ENCODE measurements at places on chromosomes 12 and 14.

- DNase-seq = peak; percentile 58
These were observed 65.3 kb upstream of the C14orf180 start for GRCh38 chr14:104514156-104514848.

DNA sequence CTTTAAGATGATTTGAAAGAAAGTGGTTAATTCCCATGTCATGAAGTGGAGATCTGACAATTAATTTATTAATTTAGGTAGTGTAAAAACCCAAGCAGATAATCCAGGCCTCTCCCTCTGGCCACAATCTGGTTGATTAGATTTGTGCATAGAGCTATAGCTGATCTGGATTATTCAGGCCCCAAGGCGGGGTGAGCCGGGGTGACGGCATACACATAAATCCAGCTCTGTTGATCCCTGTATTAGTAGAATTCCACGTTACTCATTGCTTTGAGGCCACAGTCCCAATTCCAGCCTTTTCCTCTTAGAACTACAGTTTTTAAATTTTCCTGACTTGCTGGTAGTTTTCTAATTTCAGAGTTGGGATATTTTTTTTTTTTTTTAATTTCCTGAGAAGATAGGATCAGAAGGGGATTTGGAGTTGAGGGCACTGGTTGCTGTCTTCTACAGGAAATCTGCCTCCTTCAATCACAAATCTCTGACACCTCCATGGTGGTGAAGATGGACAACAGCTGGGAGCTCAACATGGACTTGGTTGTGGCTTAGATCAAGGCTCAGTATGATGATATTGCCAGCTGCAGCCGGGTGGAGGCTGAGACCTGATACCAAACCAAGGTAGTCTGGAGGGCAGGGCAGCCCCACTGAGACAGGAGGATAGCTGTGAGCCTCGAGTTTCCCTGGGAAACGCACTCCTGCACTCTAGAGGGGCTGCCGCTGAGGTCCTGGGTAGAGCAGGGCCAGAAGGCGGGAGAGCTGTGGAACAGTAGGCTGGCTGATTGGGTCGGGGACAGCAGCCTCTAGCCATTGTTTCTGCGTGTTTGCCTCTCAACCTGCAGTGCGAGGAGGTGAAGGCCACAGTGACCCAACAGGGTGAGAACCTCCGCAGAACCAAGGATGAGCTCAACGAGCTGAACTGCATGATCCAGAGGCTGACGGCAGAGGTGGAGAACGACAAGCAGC, 19.4 kb downstream of the KRT85 start:
- DNase-seq = no peak

DNA sequence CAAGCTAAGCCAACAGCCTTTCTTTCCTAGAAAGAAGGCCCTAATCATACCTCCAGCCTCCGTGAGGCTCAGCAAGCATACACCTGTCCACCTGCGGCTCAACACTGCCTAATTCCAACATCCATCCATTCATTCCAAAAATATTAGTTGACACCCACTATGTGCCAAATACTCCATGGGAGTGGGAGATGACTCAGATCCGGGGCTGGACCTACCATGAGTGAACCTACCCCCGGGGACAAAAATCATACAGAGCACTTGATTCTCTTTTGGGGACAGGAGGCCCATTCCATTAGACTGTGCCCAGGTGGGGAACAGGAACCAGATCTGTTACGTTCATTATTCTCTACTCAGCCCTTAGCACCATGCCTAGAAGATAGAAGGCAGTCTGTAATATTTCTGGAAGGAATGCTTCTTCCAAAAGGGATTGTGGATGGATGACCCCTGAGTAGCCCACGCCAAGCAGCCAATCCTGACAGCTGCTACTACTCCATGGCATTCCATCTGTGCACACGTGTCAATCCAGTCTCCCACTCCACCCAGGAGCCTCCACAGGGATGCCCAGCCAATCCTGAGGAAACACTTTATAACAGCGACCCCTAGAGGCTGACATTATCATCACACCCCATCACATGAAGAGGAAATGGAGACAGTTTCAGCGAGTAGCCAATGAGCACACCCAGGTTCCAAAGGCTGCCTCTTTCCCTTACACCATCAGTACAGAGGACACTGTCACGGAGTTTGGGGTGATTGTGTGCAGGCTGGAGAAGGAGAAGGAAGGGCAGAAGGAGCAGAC, 170.7 kb downstream of the ESRRB start:
- DNase-seq = no peak

DNA sequence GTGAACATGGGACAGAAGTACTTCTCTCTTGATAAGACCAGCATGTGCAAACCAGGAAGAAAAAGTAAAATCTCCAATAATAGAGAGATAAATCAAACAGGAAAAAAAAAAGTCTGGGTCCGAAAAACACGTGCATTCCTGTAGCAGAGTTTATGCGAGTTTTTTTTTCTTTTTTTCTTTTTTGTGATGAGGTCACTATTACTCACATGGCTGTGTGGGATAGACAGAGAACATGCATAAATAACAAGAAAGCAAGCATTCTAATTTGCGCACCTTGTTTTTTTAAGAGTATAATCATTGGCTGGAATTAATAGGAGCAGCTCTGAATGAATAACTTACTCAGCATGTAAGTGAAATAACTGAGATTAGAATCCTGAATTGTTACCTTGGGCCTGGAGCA, 91.9 kb upstream of the CPM start:
- DNase-seq = no peak

DNA sequence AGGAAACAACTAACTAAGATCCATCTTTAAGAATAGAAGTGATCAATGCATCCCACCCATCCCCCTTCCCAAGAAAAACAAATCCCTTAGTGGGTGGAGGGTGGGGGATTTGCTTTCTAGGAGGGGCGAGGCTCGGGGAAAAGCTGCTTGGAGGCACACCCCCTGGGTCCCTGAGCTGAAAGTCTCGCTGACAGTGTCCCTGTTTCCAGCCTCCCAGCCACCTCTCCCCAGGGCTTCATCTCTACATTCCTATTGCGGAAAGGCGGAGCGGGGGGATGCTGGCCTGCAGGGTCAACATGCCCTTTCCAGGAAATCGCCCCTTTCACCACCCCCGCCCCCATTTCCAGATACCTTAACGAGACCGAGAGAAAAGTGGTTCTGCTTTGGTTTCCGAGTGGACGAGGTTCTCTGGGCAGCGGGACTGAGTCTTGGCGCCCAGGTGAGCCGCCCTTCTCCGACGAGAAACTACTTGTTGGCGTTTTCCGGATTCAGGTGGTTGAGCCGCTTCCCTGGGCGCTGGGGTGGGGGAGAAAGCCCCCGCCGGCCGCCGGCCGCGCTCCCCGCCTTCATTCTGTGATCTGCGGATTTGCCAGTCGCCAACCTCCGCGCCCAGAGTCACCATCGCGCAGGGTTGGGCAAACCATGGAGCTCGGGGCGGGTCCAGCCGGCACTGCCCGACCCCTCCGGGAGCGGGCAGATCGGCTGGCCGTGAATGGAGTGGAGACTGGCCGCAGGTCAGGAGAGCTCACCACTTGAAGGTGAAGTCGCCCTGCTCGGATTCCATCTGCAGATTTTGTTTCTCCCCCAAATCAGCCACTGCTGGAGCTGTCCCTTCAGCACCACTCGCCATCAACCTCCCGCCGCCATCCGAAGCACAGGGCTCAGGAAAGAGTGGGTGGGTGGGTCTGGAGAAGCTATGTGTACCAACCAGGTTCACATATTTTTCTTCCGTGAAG, 505 bp downstream of the KCNC2 start:
- DNase-seq = peak; percentile 79

DNA sequence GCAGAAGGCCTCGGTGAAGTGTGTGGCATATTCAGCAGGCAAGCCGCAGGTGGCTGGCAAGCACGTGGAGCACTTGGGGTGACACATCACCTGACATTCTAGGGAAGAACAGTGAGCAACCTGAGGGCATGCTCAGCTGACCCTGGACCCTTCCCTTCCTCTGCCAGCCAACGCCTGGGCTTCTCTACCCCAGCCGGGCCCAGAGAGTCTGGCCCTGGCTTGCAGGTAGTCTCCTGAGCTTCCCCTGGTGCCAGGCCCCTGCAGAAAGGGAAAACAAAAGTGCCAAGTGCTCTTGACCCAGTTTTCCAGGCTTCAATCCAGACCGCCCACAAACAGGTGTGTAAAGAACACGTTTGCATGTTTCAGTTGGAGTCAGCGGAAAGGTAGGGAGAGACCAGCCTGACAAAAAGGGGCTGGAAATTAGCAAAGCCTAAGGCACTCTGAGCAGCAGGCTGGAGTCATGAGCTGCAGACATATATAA, 45.7 kb downstream of the PRKAB1 start:
- DNase-seq = no peak

DNA sequence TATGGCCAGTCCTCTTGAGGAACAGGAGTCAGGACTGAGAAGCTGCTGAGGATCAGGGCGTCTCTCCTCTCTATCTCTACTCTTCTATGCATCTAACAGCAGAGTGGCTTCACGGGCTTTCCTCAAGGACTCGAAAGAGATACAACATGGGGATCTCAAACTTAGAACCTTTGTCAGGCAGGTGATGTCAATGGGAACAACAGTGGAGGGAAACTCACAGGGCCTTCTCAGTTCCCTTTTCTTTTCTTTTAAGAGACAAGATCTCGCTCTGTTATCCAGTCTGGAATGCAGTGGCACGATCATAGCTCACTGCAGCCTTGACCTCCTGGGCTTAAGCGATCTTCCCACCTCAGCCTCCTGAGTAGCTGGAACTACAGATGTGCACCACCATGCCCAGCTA, 127.6 kb downstream of the PTPN11 start:
- no peak for DNase-seq

GRCh38 chr12:115132145-115132544, 448.2 kb upstream of the TBX3 start:
- DNase-seq = no peak

DNA sequence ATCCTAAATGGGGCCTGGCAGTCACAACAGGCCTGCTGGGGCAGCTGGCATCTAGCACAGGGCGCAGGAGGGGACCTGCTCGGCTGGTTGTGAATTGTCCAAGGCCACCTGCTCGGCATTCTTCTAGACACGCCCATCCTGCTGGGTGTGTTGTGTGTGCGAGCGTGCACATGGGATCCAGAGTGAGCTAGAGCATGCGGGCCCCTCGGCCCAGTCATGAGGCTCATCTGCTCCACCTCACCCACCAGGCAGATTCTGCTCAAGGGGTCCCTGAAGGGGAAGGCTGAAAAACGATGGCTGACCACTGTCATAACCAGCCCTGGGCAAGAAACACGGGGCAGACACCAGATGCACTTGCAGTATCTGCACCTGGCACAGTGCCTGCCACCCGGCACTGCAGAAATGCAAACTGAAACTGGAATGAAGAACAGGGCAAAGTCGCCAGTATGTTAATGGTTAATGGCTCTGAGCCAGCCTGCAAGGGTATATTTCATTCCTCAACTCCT, 31.8 kb downstream of the MAX start:
- no peak for DNase-seq

DNA sequence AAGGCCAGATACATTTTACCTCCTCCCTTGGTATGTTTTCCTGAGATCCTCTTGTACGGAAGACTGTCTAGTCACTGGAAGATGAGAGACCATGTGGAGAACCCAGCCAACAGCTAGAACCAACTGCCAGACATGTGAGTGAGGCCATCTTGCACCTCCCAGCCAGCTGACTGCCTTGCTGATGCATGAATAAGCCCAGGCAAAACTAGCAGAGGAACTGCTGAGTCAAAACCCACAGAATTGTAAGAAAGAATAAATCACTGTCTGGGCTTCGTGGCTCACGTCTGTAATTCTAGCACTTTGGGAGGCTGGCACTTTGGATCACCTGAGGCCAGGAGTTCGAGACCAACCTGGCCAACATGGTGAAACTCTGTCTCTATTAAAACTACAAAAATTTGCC, 160.0 kb downstream of the TPH2 start:
- DNase-seq = no peak

- DNase-seq = peak; percentile 6
These were observed 93.4 kb upstream of the ESRRB start for GRCh38 chr14:76282581-76282980.

DNA sequence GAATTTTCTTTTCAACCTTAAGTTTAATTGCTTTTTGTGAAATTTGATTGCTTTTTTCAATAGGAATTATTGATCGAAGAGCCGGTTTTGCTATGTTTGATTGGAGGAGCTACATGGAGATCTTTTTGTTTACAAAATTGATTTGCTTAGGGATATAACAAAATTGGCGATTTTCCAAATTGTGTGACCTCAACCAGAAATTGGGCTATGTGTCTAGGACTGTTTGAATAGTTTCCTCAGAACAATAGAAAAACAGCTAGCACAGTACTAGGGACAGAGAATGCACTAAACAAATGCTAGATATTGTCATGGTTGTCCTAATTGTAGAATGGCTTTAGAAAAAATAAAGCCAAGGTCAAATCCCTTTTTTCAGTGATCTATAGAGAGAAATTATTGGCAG, 2.4 kb downstream of the SLC17A8 start:
- no peak for DNase-seq

- DNase-seq = no peak
These were observed 115.5 kb upstream of the FKBP4 start for GRCh38 chr12:2679068-2679815.

All from type B pancreatic cell (in vitro differentiated cells).